ENCODE measurements at places on chromosomes 16 and 17. TPM values are rescaled to one million over a fixed set of nuclear protein-coding genes. Genes with fewer than 3 reads are reported as not detected.
A peak's percentile ranks its signal among the peaks of the same experiment; 100 is the strongest.

Gene BEAN1
- not detected for total RNA-seq

Gene HNF1B
- not detected for total RNA-seq

Gene KRT23
- not detected for total RNA-seq

Gene COX10
- 19.1 TPM for total RNA-seq

Gene HEATR9
- not detected for total RNA-seq

Gene PLA2G10
- total RNA-seq, result not detected

Gene CDR2L
- total RNA-seq, result 7.6 TPM

Gene SMIM22
- not detected for total RNA-seq

Gene EFCAB13
- not detected for total RNA-seq

Gene MYLK3
- total RNA-seq, result 0.77 TPM

DNA sequence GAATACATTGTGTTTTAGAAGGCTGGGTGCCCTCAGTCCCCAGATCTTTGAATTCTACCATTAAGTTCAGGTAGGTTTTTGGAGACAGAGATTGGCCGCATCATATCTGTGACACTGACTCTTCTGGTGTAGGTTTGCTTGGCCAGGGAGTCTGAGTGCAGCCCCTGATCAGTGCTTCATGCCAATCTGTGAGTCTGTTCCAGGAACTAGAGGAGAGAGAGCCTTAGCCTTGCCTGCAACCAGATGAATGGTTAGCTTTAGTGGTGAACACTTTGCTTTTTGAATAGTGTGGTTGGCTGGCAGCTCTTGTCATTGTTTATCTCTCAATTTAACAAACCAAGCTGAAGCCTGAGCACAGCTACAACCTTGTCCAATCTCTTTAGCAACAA is 87.8 kb downstream of the PLXDC1 start:
- no peak for DNase-seq
- no peaks in the 10 kb centered on the region for H3K4me1 ChIP-seq
- H3K27ac ChIP-seq, result no peak overlapping the region
- no peak overlapping the region for H3K4me3 ChIP-seq

- H3K4me3 ChIP-seq, result no peak overlapping the region
- no peaks in the 10 kb centered on the region for H3K27me3 ChIP-seq
- H3K27ac ChIP-seq, result no peak overlapping the region
- no peaks in the 10 kb centered on the region for H3K36me3 ChIP-seq
- no peaks in the 10 kb centered on the region for H3K4me1 ChIP-seq
These were observed 83.8 kb upstream of the PMFBP1 start for GRCh38 chr16:72255786-72256185.

- no peak for DNase-seq
- no peaks in the 10 kb centered on the region for H3K4me1 ChIP-seq
- H3K27ac ChIP-seq, result no peak overlapping the region
- H3K36me3 ChIP-seq, result no peaks in the 10 kb centered on the region
- no peak overlapping the region for H3K4me3 ChIP-seq
- H3K27me3 ChIP-seq, result no peaks in the 10 kb centered on the region
These were observed 24.2 kb downstream of the EMP2 start for GRCh38 chr16:10556236-10556635.

DNA sequence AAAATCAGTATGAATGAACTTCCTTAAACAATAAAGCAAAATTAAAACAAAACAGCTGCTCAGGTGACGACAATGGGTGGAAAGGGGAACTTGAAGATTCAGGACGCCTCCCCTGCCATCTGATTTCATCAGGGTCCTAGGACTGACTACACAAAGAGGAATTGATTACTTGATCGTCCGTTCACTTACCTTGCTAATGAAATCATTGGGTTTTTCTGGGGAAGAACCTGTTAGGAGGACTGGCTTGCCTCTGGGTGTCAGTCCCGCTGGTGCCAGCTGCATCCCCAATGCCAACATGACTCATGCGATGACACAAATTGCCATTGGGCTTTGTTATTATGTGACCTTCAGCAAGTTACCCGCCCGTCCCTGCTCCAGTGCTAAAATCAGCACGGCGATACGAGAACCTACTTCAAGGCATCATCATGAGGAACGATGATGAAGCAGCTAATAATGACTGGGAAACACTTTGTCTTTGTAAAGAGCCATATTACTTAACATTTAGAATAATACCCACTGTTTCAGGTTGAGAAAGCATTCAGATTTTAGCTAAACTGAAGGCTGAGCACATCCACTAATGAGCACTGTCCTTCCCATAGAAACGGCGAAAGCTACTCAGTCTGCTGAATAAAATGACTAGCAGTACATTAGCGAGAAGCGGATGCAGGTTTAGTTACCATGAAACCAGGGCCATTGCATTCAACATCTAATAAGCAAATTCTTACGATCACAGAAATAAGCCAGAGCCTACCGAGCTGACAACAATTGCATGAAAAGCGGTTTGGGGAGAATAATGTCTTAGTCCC is 139.4 kb downstream of the ZFHX3 start:
- H3K27me3 ChIP-seq, result no peaks in the 10 kb centered on the region
- no peak for DNase-seq
- H3K27ac ChIP-seq, result no peak overlapping the region
- no peak overlapping the region for H3K4me3 ChIP-seq

DNA sequence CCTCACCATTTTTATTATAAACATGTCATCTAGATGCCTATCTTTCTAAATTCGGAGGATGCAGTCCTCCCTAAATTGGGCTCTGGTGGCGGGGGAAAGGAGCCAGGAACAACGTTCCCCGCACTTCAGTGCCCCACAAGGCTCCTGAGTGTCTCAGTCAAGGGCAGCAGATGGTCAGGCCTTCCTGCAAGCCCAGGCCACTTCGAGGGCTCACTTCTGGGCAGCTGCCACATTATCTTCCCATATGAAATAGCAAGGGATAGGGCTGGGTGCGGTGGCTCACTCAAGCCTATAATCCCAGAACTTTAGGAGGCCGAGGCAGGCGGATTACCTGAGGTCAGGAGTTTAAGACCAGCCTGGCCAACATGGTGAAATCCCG is 32.3 kb downstream of the FBXO31 start:
- H3K36me3 ChIP-seq, result no peaks in the 10 kb centered on the region
- no peaks in the 10 kb centered on the region for H3K27me3 ChIP-seq
- H3K27ac ChIP-seq, result no peak overlapping the region
- H3K4me1 ChIP-seq, result no peaks in the 10 kb centered on the region

GRCh38 chr17:71407981-71408380 is 712.8 kb upstream of the SOX9 start:
- H3K4me3 ChIP-seq, result no peak overlapping the region
- H3K4me1 ChIP-seq, result no peaks in the 10 kb centered on the region
- DNase-seq, result no peak
- H3K36me3 ChIP-seq, result no peaks in the 10 kb centered on the region
- H3K27ac ChIP-seq, result no peak overlapping the region

GRCh38 chr16:7268182-7268581 is 64.5 kb upstream of the RBFOX1 start:
- no peak overlapping the region for H3K4me3 ChIP-seq
- no peaks in the 10 kb centered on the region for H3K36me3 ChIP-seq
- no peaks in the 10 kb centered on the region for H3K27me3 ChIP-seq
- H3K27ac ChIP-seq, result no peak overlapping the region

GRCh38 chr17:52376137-52376536 is 217.6 kb upstream of the CA10 start:
- no peak overlapping the region for H3K4me3 ChIP-seq
- no peaks in the 10 kb centered on the region for H3K27me3 ChIP-seq
- H3K4me1 ChIP-seq, result no peaks in the 10 kb centered on the region
- no peak overlapping the region for H3K27ac ChIP-seq

GRCh38 chr16:57898961-57899360 is 72.0 kb downstream of the CNGB1 start:
- H3K4me1 ChIP-seq, result no peaks in the 10 kb centered on the region
- no peaks in the 10 kb centered on the region for H3K27me3 ChIP-seq
- H3K4me3 ChIP-seq, result no peak overlapping the region
- H3K36me3 ChIP-seq, result no peaks in the 10 kb centered on the region

GRCh38 chr16:48271728-48272127 is 24.4 kb upstream of the ABCC11 start:
- no peaks in the 10 kb centered on the region for H3K27me3 ChIP-seq
- DNase-seq, result no peak
- no peak overlapping the region for H3K4me3 ChIP-seq
- H3K27ac ChIP-seq, result no peak overlapping the region
- H3K4me1 ChIP-seq, result no peaks in the 10 kb centered on the region

DNA sequence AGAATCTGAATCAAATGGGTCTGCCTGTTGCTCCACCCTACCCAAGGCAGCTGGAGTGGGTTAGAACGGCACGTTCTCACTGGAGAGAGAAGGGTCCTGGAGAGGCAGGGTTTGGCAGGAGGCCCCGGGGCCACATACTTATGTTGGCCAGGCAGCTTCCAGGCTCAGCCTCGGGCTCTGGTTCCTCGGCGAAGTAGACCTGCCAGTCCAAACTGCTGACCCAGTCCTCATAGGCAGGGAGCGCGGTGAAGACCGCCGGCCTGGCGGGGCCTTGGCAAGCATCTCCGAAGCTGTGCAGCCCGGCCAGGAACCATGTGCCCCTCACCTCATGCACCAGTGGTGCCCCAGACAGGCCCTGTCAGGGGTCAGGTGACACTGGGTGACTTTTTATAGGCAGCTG is 4.8 kb downstream of the PRSS53 start:
- peaks cover 27% of the 10 kb centered on the region for H3K36me3 ChIP-seq
- no peaks in the 10 kb centered on the region for H3K27me3 ChIP-seq
- no peak for DNase-seq
- no peak overlapping the region for H3K4me3 ChIP-seq
- H3K4me1 ChIP-seq, result no peaks in the 10 kb centered on the region

GRCh38 chr17:78324391-78325075 is 35.3 kb downstream of the SOCS3 start:
- no peak overlapping the region for H3K4me3 ChIP-seq
- peaks cover 9% of the 10 kb centered on the region for H3K4me1 ChIP-seq
- no peak overlapping the region for H3K27ac ChIP-seq

- no peak for DNase-seq
- H3K36me3 ChIP-seq, result no peaks in the 10 kb centered on the region
These were observed 1951.7 kb downstream of the TP53TG3F start for GRCh38 chr16:35411156-35411555.

- H3K27ac ChIP-seq, result no peak overlapping the region
- no peak for DNase-seq
- no peak overlapping the region for H3K4me3 ChIP-seq
These were observed 27.9 kb downstream of the CACNA1H start for GRCh38 chr16:1180549-1181403.

DNA sequence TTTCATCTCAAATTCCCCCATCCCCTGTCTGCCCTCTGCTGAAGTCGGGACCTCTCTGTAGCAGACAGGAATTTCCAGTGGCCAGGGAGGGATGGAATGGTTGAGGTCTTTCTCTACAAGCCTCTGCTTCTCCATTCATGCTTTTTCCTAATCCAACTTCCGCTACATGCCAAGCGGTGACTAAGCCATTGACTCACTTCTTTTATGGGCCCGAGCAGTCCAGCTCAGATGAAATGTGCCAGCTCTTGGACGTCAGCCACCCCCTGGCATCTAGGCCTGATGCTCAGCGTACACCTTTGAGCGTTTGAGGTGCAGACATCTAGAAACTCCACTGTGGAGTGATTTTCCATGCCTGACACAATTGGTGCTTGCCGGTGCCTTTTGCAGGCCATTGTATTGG is 40.7 kb upstream of the GPR139 start:
- peak; percentile 19 for DNase-seq
- H3K27ac ChIP-seq, result no peak overlapping the region
- no peaks in the 10 kb centered on the region for H3K36me3 ChIP-seq
- H3K4me3 ChIP-seq, result no peak overlapping the region

- H3K27ac ChIP-seq, result no peak overlapping the region
- no peaks in the 10 kb centered on the region for H3K4me1 ChIP-seq
- no peaks in the 10 kb centered on the region for H3K36me3 ChIP-seq
These were observed 9.3 kb downstream of the ADCY7 start for GRCh38 chr16:50275428-50276325.

DNA sequence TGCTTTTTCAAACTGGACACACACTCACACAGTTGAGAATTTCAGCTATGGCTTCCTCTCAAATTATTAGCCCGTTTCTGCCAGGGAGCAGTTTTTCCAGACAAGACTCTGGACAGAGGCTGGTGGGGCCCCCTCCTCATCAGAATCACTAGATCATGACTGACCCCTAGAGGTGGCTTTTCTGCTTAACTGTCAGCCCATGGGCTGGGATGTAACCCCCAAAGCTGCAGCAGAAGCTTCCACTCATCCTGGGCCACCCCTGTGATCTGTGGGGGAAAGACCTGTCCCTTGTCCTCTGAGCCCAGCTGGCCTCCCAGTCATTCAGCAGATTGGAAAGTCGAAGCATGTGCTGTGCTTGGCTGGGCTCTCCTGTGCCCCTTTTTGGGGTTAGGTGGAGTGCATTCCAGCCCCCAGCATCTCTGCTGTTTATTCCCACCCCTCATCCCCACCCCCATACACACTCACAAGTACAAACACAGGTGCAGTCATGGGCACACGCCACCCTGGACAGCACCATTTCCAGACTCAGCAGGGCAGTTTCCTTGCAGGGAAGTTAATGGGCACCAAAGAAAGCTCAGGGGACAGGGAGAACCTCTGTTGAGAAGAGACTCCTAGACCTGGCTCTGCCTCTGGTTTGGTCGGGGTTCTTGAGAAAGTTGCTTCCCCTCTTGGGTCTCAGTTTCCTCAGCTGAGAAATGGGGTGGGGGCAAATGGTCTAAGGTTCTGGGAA is 77.6 kb upstream of the RBL2 start:
- H3K36me3 ChIP-seq, result no peaks in the 10 kb centered on the region
- no peak for DNase-seq
- no peak overlapping the region for H3K27ac ChIP-seq
- no peak overlapping the region for H3K4me3 ChIP-seq
- no peaks in the 10 kb centered on the region for H3K27me3 ChIP-seq
- no peaks in the 10 kb centered on the region for H3K4me1 ChIP-seq

GRCh38 chr16:87178977-87179376 is 138.2 kb downstream of the C16orf95 start:
- no peaks in the 10 kb centered on the region for H3K4me1 ChIP-seq
- no peaks in the 10 kb centered on the region for H3K27me3 ChIP-seq
- H3K36me3 ChIP-seq, result no peaks in the 10 kb centered on the region
- no peak overlapping the region for H3K4me3 ChIP-seq

DNA sequence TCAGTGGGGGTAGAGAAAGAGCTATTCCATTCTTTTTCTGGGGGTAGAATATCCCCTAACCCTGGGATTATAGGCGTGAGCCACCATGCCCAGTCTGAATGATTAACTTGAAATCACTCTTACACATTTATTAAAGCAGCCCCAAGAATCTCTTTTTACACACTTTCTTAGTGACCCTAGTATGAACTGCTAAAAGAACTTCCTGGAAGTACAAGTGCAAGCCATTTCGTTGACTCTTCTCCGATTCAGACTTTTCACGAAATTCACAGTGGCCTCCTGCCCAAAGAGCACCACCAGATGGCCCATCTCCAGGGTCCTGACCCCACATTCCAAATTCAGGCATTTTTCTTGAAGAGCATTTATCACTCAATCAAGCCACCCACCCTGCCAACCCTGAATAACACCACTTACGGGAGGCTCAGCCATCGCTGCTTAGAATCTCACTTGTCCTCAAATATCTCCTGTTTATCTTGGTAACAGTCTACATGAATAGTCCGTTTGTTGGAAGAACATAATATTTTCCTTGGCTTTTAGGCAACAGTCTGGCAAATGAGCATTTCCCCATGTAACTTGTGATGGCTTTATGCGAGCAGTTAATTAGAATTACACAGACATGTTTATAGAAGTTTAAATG is 28.0 kb downstream of the ZNF423 start:
- H3K27me3 ChIP-seq, result no peaks in the 10 kb centered on the region
- no peak overlapping the region for H3K27ac ChIP-seq
- no peaks in the 10 kb centered on the region for H3K36me3 ChIP-seq
- no peak for DNase-seq
